ENCODE measurements at places on chromosomes 5 and 9.

GRCh38 chr9:10236161-10236560 lies 376.6 kb downstream of the PTPRD start:
- no peak for DNase-seq

GRCh38 chr5:179215576-179215975 lies 129.7 kb downstream of the ADAMTS2 start:
- DNase-seq, result no peak

DNA sequence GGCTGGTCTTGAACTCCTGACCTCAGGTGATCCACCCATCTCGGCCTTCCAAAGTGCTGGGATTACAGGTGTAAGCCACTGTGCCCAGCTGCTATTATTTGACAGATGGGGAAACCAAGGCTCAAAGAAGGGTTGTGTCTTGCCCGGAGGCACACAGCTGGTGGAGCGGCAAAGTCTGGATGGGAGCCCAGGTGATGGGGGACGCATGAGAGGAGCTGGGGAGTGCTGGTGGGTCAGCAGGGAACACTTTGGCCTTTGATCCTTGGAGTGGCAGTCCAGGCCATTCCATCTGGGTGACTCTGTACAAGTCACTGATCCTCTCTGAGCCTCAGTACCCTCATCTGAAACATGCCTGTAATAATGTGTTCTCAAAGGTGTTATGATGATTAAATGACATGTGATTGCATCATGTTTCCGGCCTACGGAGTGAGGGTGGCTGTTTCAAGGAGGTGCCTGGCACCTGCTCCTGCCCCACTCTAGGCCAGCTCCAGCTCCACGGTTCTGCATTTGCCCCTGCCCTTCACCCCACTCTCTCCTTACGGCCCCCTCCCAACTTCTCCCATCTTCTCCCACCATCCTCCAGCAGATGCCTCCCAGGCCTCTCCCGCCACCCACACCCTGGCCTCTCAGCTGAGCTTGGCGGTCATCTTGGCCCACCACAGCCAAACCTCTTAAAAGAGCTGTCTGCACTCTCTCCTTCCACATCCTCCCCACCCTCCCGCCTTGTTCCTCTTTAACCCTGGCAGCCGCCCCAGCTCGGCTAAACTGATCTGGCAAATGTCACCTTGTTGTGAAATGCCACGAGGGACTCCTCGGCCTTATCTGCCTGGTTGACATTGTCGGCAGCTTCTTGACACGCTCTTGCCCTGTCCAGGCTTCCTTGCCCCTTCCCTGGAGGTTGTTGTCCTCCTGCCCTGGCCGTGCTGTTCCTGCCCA lies 5.5 kb upstream of the DBN1 start:
- DNase-seq, result no peak

DNA sequence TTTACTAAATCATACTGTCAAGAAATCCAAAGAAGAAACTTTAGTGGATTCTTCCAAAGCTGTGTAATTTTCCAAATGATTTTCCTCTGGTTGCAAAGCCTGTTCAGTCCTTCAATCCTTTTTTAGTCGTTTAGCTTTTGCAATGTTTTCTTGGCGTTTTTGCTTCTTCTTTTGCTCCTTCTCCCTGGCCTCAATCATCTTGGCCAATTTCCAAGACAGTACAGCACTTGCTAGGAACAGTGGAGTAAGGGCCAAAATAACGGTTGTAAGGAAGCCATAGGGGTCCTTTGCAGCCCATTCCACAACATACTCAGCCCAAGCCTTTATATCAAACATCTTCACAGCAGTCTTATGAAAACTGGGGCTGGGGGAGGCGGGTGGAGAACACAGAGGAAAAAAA lies 2.4 kb downstream of the SMIM15 start:
- no peak for DNase-seq

DNA sequence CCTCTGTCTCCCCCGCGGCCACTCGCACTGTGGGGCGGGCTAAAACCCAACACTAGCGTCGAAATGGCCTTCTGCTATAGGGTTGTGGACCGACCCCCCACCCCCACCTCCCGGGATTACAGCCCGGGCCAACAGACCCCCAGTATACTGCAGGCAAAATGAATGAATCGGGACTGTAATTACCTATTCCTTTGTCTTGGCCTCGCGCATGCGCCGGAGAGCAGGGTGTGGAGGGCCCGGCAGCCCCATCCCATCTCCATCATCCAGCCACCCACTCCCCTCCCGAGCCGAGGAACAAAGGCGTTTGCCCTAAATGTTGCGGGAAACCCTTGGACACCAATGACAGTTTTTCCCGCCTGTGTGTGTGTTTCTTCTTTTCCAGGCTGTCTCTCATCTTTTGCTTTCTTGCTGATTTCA lies 1.6 kb downstream of the BASP1 start:
- no peak for DNase-seq

GRCh38 chr9:106482733-106483132 lies 380.2 kb upstream of the ZNF462 start:
- no peak for DNase-seq

DNA sequence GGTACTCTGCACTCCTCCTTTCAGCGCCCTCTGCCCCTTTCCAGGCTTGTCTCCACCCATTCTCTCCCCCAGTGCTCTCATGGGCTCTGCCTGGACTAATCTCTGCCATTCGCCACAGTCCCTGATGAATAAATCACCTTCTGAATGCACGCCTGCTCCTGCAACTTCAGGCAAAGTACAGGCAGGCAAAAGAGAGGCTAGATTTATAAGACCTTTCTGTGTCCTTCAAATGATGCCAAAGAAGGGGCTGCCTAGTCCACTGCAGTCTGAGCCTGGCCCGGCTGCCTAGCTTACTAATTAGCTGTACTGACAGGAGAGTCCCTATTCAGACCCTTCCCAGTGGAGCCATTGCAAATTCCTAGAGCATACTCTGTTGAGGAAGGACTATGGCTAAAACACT lies 7.4 kb downstream of the FGF1 start:
- no peak for DNase-seq

Measured in activated CD4-positive, alpha-beta T cell treated with anti-CD3 and anti-CD28 coated beads for 24 hours (primary cell).